ENCODE measurements at places on chromosomes 11 and 22.

DNA sequence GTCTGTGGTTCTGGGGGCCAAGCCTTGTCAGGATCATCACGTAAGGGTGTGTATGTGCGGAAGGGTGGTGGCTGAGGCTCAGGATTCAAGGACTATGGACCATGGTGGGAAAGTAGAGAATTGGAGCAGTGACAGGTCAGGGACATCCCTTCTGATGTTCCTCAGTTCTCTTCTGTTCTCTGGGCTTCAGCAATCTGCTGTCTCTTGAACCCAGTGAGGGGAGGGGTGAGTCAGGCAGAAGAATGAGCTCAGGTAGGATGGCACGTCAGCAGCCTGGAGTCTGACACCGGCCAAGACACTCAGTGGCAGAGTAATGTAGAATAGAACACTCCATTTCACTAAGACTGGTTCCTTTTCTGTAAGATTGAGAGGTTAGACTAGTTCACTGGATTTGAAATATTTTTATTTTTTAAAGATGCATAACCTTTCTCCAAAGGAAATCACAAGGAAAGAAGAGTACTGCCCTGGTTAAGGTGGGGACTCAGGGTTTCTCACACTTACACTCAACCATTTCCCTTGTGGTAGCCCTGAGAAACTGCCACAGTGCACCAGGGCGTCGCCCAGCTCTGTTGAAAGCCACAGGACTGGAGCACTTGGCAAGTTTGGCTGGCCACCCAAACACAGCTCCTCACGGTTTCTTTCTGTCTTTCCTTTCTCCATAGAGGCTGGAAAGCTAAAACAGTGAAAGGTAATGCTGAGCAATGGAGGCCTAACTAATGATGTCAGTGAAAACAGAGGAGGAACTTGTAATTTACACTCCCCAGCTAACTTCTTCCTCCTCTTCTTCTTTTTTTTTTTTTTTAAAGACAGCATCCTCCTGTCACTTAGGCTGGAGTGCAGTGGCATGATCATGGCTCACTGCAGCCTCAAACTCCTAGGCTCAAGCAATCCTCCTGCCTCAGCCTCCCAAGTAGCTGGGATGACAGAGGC, 23.1 kb upstream of the MICAL2 start:
- no peak for DNase-seq

DNA sequence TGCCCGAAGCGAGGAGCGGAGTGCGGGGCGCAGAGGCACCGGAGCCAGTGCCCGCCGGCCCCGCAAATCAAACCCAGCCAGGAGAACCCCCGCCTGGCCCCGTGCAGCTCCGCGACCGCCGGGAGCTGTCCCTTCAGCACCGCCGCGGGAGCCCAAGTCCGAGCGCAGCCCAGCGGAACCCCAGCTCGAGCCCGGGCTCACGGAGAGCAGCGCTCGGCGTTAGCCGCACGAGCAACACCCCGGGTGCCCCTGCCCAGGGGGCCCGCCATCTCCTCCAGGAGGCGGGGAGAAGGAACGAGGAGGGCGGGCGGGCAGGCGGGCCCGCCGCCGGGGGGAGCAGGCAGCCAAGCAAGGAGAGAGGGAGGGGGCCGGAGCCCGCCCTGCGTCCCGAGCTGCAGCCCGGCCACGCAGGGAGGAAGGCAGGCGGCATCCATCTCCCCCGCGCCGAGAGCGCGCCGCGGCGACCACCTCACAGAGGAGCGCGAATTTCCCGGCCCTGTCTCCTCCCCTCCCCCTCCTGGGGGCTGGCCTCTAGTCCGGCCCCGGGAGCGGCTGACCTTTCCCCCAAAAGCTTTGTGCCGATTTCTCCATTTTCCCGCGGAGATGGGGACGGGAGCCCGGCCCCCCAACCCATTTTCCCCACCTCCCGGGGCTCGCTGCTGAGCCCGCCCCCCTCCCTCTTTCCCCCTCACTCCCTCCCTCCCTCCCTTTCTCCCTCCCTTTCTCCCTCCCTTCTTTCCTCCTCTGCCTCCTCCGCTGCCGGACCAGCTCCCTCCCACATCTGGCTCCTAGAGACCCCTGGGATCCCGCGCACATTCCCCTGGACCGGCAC, 621 bp downstream of the KCNC1 start:
- peak; percentile 41 for DNase-seq

GRCh38 chr22:19172213-19173046, 6.1 kb downstream of the SLC25A1 start:
- DNase-seq = no peak

- no peak for DNase-seq
Measured at GRCh38 chr22:26576026-26576680, 13.8 kb downstream of the TPST2 start.

DNA sequence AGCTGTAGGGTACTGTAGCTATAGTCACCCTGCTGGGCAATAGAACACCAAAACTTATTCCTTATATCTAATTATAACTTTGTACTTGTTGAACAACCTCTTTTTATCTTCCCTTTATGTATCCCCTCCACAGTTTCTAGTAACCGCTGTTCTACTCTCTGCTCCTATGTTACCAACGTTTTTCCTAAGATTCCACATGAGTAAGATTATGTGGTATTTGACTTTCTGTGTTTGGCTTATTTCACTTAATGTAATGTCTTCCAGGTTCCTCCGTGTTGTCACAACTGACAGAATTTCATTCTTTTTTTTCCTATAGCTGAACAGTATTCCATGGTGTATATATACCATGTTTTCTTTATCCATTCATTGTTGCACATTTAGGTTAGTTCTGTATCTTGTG, 258.4 kb downstream of the DYNC2H1 start:
- no peak for DNase-seq

DNA sequence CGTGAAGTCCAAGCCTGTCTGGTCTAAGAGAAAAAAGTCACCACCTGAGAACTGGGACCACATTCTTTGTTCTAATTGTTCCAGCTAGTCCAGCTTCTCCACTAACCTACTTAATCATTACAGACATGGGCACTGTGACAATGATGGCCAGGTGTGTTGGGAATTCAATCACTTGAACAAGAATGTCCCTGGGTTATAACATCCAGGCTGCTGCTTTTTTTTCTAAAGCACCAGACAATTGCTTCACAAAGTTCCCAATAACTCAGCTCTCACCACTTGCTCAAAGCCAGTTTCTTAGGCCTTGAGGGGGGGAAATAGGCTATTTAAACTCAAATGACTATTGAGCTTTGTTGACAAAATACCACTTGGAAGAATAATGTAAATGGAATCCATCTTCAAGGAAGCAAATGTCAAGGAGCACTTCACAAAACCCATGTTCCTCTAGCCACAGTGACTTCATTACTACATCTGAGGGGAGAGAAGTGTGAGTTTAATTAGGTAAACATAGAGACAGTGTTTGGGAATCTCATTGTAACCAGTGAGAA, 80.3 kb downstream of the ME3 start:
- DNase-seq = no peak

DNA sequence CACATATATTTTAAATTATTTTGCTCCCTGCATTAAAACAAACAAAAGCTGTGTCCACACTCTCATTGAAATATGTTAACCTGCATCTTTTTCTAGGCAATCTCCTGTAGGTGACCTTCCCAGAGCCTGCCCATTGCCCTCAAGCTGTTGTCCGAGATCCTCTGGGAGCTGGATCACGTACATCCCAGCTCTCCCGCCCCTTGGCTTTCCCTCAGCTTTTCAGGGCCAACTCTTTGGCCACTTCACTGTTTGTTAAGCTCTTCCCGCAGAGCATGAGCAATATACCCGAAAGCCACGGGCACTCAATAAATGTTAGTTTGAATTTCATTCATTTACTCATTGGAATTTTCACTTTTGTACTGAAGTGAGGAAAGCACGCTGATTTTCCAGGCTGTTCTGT, 32.2 kb downstream of the ELMOD1 start:
- DNase-seq = no peak

- no peak for DNase-seq
Measured at GRCh38 chr11:30710221-30710620, 124.1 kb upstream of the MPPED2 start.

- no peak for DNase-seq
Measured at GRCh38 chr22:45516923-45517675, 14.4 kb downstream of the FBLN1 start.

GRCh38 chr11:287821-288477, 977 bp upstream of the PGGHG start:
- no peak for DNase-seq

- no peak for DNase-seq
Measured at GRCh38 chr11:120522736-120523135, 11.2 kb downstream of the GRIK4 start.

GRCh38 chr11:29159552-29160465, 857.0 kb downstream of the KCNA4 start:
- DNase-seq = peak; percentile 27

- no peak for DNase-seq
Measured at GRCh38 chr11:115166820-115167219, 337.4 kb downstream of the CADM1 start.

GRCh38 chr11:104343578-104343977, 179.6 kb upstream of the PDGFD start:
- DNase-seq = no peak

- DNase-seq = no peak
Measured at GRCh38 chr11:117647207-117647606, 149.8 kb downstream of the DSCAML1 start.

DNA sequence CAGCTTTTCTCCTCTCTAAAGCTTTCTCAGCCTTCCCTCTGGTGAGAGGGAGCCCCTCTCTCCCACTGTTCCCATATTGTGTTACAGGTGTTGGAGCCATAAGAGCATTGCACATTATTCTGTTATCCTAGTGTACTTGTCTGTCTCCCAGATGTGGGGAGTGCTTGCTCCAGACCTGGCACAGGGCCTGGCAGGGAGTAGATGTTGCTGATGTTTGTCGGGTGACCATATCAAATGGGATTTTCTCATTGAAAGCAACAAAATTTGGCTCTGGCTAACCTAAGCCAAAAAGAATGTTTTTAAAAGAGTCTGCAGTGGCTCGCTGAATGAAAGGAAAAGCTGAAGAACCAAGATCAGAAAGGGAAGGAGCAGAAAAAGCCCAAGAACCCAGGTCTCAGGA, 41.1 kb downstream of the CYB5R2 start:
- DNase-seq = no peak

DNA sequence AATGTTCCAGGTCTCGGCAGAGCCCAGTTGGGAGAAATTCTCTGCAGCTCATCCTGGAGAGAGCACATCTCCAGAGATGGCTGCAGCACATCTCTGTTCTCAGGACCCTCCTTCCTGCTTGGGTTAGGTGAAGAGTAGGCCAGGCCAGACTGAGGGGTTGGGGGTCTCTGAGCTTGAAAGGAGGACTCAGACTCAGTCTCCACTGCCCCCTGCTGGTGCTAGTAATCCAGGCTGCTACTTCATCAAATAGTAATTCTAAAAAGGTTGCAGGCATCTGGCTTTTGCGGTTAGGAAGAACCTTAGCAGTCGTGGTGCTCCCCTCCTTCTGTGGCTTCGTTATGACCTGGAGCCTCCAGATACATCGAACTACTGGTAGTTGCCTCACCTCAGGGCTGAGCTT, 9.7 kb downstream of the TUB start:
- peak; percentile 73 for DNase-seq

- peak; percentile 66 for DNase-seq
Measured at GRCh38 chr22:38973289-38974169, 8.6 kb upstream of the APOBEC3B start.

DNA sequence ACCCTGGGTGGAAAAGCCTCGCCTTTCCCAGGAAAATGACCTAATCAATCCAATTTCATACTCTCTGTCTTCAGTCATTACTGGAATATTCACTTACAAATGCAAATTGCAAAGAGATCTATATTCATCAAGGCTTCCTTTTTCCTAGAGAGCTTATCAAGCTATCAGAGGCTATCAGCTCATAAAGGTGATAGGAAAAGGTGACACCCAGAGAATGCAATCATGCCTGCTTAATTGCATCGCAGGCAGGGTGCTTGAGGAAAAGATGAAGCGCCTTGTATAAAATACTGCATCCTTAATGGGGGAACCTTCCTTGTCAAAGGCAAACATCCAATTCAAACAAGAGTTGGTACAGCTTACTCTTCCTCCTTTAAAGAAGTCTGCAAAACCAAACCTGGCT, 59.7 kb downstream of the SHANK2 start:
- DNase-seq = no peak

GRCh38 chr11:13304655-13305335, 27.2 kb downstream of the BMAL1 start:
- no peak for DNase-seq

DNA sequence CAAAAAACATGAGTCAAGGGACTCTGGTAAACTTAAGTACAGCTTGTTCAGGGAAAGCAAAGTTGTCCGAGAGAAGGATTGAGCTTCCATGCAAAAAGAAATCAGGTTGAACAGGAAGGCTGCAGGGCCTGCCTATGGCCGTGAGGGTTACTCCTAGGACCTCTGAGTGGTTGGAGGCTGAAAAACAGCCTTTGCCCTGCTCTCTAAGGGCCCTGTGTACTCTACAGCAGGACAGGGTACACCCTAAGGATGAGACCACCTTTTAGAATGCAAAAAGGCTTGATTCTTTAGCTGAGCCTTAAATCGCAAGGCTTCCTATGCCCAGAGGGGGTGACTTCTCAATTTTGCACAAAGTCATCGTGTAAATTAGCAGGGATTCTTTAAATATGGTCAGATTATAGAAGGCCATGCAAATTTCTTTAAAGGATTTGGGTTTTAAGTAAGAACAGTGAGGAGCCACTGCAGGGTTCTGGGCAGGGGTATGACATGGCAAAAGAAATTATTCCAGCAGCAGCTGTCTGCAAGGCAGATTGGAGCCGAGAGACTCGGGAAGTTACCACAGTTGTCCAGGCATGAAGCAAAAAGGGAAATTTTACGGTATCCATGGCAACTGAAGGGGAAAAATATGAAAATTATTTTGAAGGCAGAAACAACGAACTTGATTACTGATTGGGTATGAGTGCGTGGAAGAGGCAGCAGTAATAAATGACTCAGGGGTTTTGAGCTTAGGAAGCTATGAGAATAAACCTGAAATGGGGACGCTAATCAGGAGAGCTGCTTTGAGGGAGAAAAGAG, 91.8 kb downstream of the FAM76B start:
- no peak for DNase-seq

GRCh38 chr11:7642747-7643146, 30.6 kb downstream of the CYB5R2 start:
- DNase-seq = no peak

DNA sequence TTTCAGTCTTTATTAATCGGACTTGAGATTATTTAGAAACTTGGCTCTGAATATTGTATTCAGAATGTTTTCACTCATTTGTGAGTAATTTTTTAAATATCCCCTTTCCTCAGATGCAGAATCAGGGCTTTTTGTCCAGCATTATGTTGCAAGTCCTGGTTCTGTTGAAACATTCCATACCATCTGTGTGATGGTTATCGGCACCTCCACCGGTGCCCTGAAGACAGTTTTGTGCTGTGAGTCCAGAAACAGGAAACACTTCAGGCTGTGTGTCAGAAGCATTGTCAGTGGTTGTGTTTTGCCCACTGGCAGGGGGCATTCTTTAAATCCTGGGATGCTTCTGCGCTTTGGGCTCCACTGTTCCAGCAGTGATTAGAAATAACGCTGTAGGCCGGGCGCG, 20.4 kb downstream of the CDPF1 start:
- DNase-seq = no peak

DNA sequence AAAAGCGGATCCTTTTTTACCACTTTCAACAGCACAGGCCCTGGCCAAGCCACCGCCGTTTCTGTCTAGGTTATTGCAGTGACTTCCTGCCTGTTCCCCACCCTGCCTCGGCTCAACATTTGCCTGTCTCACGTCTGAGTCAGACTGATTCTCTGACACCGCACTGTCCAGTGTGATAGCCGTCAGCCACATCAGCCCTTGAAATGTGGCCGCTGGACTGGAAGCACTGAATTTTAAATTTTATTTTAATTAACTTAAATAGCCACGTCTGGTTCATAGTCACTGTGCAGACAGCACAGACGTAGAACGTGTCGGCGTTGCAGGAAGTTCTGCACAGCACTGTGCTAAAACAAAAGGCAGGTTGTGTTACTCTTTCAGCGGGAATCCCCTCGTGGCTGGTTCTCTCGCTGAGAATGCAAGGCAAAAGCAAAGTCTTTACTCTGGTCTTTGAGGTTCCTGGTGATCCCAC, 56.3 kb upstream of the ADSL start:
- DNase-seq = no peak
